Sigmoid colon (tissue), 7 donors: ENCODE measurements at places on chromosomes 12 and 14.

GRCh38 chr12:50201987-50202521 is 34.9 kb upstream of the CERS5 start:
- H3K27ac ChIP-seq, result no peak overlapping the region
- no peak overlapping the region for H3K4me3 ChIP-seq
- H3K27me3 ChIP-seq, result no peaks in the 10 kb centered on the region
- peaks cover 90% of the 10 kb centered on the region for H3K36me3 ChIP-seq
- no peak for DNase-seq

- H3K27ac ChIP-seq, result no peak overlapping the region
- no peaks in the 10 kb centered on the region for H3K36me3 ChIP-seq
- no peak overlapping the region for H3K4me3 ChIP-seq
- H3K27me3 ChIP-seq, result no peaks in the 10 kb centered on the region
- H3K4me1 ChIP-seq, result no peaks in the 10 kb centered on the region
Measured at GRCh38 chr12:89889062-89889461, 180.4 kb upstream of the ATP2B1 start.

GRCh38 chr12:124289634-124290600 is 5.0 kb upstream of the RFLNA start:
- no peak overlapping the region for H3K4me3 ChIP-seq
- no peaks in the 10 kb centered on the region for H3K36me3 ChIP-seq
- H3K4me1 ChIP-seq, result peaks cover 16% of the 10 kb centered on the region
- peak; percentile 63 for DNase-seq
- peak overlapping the region; percentile 28 for H3K27ac ChIP-seq
- H3K27me3 ChIP-seq, result no peaks in the 10 kb centered on the region

GRCh38 chr12:80837342-80837978 is 100.3 kb downstream of the LIN7A start:
- H3K36me3 ChIP-seq, result no peaks in the 10 kb centered on the region
- H3K4me1 ChIP-seq, result peaks cover 27% of the 10 kb centered on the region
- H3K4me3 ChIP-seq, result no peak overlapping the region
- no peak for DNase-seq

- H3K4me1 ChIP-seq, result no peaks in the 10 kb centered on the region
- H3K27me3 ChIP-seq, result no peaks in the 10 kb centered on the region
Measured at GRCh38 chr12:51744235-51744634, 104.3 kb downstream of the FIGNL2 start.

GRCh38 chr12:121748571-121749265 is 36.2 kb downstream of the TMEM120B start:
- no peaks in the 10 kb centered on the region for H3K36me3 ChIP-seq
- H3K4me1 ChIP-seq, result peaks cover 4% of the 10 kb centered on the region
- no peak overlapping the region for H3K27ac ChIP-seq
